ENCODE measurements at places on chromosomes 1 and 21. TPM values are rescaled to one million over a fixed set of nuclear protein-coding genes. Genes with fewer than 3 reads are reported as not detected.

The RHD gene
- not detected for total RNA-seq

The TLR5 gene
- total RNA-seq: 1.3 TPM

The KRTAP6-1 gene
- total RNA-seq: not detected

The CLDN8 gene
- total RNA-seq: 1.3 TPM

The C1orf226 gene
- 1.5 TPM for total RNA-seq

The NDUFS2 gene
- total RNA-seq: 85.8 TPM

The RAB13 gene
- total RNA-seq: 27.7 TPM

The PRKAA2 gene
- total RNA-seq: 0.05 TPM

The GOLT1A gene
- not detected for total RNA-seq

The RABIF gene
- 8.5 TPM for total RNA-seq

The KRTAP21-2 gene
- total RNA-seq: not detected

The TADA1 gene
- total RNA-seq: 13.5 TPM

The SLC25A33 gene
- total RNA-seq: 2.2 TPM
